ENCODE measurements at places on chromosomes 7 and 10.

- peak; percentile 48 for DNase-seq
Measured at GRCh38 chr7:34091321-34091917, 186.1 kb downstream of the BMPER start.

GRCh38 chr10:51371743-51372142 is 297.5 kb downstream of the PRKG1 start:
- no peak for DNase-seq

DNA sequence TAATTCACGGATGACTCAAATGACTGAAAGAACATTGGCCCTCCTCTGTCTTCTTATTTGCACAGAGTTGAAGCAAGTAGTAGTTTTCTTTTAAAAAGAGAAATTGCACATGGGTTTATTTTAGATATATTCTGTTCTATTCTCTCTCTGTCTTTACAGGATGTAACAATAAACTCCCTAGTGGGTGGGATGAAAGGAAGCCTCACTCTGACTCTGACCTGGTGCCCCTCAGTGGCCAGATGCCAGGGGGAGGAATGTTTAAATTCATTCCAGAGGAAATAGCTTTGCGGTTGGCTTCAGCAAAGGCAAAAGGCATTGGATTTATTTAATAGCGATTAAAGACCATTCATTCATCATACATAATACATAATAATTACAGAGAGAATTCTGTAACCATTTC is 156.4 kb upstream of the MTPN start:
- no peak for DNase-seq

- no peak for DNase-seq
Measured at GRCh38 chr10:36670621-36671402, 454.6 kb upstream of the ANKRD30A start.

- no peak for DNase-seq
Measured at GRCh38 chr7:101608772-101609713, 20.1 kb downstream of the MYL10 start.

DNA sequence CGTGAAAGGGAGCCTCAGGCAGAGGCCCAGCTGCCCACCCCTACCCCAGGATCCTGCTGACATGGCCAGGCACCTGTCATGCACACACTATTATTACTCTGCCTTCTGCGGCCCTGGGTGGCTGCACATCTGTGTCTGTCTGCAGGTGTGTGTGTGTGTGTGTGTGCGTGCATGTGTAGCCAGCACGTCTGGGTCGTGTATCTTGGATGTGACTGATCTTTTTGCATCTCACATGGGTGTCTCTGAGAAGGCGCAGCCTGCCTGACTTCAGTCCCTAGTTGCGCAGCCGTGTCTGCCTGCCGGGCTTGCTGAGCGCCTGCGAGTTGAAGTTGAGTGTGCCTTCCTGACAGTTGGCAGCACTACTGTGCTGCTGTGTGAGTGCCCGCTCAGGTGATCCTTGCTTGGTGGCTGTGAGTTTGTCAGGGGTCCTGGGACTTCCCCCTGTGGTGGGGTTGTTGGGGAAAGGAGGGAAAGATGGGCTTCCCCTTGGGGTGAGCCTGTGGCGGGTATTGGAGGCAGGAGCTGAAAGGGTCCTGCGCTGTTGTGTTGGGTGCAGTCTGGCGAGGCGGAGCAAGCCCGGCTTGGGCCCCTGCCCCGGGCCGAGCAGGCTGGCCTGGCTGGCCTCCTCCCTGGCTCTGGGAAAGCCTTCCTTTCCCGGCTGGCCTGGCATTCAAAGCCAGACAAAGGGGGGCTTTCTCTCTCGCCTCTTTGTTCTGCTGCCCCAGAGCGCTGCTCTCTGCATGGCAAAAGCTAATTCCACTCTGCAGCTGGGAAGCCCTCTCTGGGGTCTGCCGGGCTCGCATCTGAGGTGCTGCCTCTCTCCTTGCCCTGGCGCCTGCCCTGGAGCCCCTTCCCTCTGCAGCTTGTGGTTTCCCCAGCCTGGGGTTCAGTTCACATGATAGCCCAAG is 4.9 kb downstream of the TRIM8 start:
- no peak for DNase-seq

DNA sequence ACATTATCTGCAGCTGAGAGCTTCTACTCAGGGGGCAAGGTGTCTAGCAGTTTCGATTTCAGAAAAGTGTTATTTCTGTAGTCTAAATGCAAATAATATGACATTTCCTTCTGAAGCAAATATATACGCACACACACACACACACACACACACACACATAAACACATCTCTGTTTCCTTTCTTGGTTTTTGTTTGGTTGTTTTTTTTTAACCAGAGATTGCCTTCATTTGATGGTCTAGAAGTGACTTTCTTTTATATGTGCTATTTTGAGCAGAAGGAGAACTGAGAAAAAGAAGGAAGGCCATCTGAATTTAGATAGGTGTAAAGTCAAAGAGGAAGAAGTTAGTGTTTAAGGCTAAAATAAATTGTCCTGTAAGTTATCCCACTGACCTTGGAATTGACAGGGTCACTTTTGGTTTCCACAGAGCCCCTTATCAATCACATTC is 142.2 kb downstream of the TRIL start:
- DNase-seq, result no peak

GRCh38 chr7:87215046-87215445 is 4.5 kb downstream of the TMEM243 start:
- DNase-seq, result no peak

- no peak for DNase-seq
Measured at GRCh38 chr7:152052771-152053170, 27.3 kb downstream of the GALNT11 start.

GRCh38 chr7:48782511-48782910 is 141.8 kb upstream of the CDC14C start:
- no peak for DNase-seq

GRCh38 chr7:101435461-101436220 is 73.0 kb downstream of the COL26A1 start:
- no peak for DNase-seq

GRCh38 chr7:148266795-148267194 is 323.8 kb upstream of the C7orf33 start:
- DNase-seq, result no peak
